ENCODE measurements at places on chromosomes 2 and 18. TPM values are rescaled to one million over a fixed set of nuclear protein-coding genes. Genes with fewer than 3 reads are reported as not detected.

B3GNT7 gene
- total RNA-seq: 17.5 TPM

IL1RL2 gene
- 1.3 TPM for total RNA-seq

GREB1L gene
- 20.0 TPM for total RNA-seq

SGPP2 gene
- total RNA-seq: 0.28 TPM

ABCG5 gene
- not detected for total RNA-seq

TRIP12 gene
- total RNA-seq: 160 TPM

ALMS1 gene
- 41.6 TPM for total RNA-seq

LIMS2 gene
- 246 TPM for total RNA-seq

GRCh38 chr2:117855886-117856285 is 41.4 kb downstream of the DDX18 start:
- no peak for DNase-seq
- H3K36me3 ChIP-seq: no peaks in the 10 kb centered on the region
- H3K4me1 ChIP-seq: no peaks in the 10 kb centered on the region
- H3K27ac ChIP-seq: no peak overlapping the region
- no peak overlapping the region for H3K4me3 ChIP-seq

- DNase-seq: no peak
- H3K36me3 ChIP-seq: no peaks in the 10 kb centered on the region
- no peak overlapping the region for H3K27ac ChIP-seq
- no peaks in the 10 kb centered on the region for H3K4me1 ChIP-seq
- no peaks in the 10 kb centered on the region for H3K27me3 ChIP-seq
These were observed 73.6 kb upstream of the RGPD5 start for GRCh38 chr2:109720380-109721106.

DNA sequence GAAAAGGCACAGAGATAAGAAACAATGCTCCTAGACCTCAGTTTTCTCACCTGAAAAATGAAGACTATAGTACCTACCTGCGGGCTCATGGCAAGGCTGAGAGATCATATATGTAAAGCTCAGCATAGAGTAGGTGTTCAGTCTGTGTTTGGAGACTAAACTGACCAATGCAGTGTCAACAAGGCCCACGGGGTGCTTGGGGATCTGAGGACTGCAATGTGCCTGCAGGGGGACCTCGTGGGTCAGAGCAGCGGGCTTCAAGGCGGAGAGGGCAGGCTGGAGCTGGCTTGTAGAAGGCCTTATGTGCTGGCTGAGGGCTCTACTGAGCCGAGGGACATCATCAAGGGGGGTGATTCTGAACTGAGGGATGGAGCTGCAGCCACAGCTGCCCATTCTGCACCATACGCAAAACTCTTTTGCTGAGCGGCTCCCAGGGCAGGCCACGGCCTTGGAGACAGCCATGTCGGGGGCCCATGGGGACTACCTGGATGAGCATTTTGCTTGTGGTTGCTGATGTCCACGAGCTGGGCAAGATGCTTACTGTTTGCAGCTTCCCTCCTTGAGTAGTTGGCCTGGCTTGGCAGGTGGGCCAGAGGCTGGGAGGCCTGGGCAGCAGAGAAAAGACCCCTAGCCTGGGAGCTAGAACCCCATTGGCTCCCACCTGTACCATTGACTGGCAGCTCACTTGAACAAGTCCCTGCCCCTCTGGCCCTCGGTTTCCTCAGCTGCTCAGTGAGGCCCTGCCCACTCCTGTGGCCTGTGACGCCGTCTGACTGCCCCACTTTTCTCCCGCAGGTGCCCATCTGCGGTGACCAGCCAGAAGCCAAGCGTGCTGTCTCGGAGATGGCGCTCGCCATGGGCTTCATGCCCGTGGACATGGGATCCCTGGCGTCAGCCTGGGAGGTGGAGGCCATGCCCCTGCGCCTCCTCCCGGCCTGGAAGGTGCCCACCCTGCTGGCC is 23.5 kb downstream of the STEAP3 start:
- H3K4me1 ChIP-seq: no peaks in the 10 kb centered on the region
- H3K4me3 ChIP-seq: no peak overlapping the region
- H3K27me3 ChIP-seq: no peaks in the 10 kb centered on the region
- no peaks in the 10 kb centered on the region for H3K36me3 ChIP-seq

- no peak overlapping the region for H3K27ac ChIP-seq
- H3K36me3 ChIP-seq: no peaks in the 10 kb centered on the region
- no peaks in the 10 kb centered on the region for H3K4me1 ChIP-seq
- no peak for DNase-seq
- no peak overlapping the region for H3K4me3 ChIP-seq
These were observed 40.6 kb upstream of the TMEM247 start for GRCh38 chr2:46438794-46439193.

- H3K4me1 ChIP-seq: no peaks in the 10 kb centered on the region
- H3K4me3 ChIP-seq: no peak overlapping the region
- no peaks in the 10 kb centered on the region for H3K27me3 ChIP-seq
- no peak overlapping the region for H3K27ac ChIP-seq
- H3K36me3 ChIP-seq: no peaks in the 10 kb centered on the region
These were observed 84.6 kb downstream of the TMEM163 start for GRCh38 chr2:134634054-134634753.

- DNase-seq: no peak
- H3K27me3 ChIP-seq: no peaks in the 10 kb centered on the region
- no peak overlapping the region for H3K27ac ChIP-seq
- H3K4me3 ChIP-seq: no peak overlapping the region
- H3K36me3 ChIP-seq: no peaks in the 10 kb centered on the region
- no peaks in the 10 kb centered on the region for H3K4me1 ChIP-seq
These were observed 505.4 kb upstream of the DDX18 start for GRCh38 chr2:117308861-117309770.

- no peaks in the 10 kb centered on the region for H3K36me3 ChIP-seq
- no peak overlapping the region for H3K4me3 ChIP-seq
These were observed 16.8 kb downstream of the RBM45 start for GRCh38 chr2:178128836-178129630.

GRCh38 chr2:34161549-34161948 is 562.5 kb upstream of the FAM98A start:
- no peak for DNase-seq
- no peaks in the 10 kb centered on the region for H3K27me3 ChIP-seq
- H3K27ac ChIP-seq: no peak overlapping the region
- no peaks in the 10 kb centered on the region for H3K36me3 ChIP-seq
- no peaks in the 10 kb centered on the region for H3K4me1 ChIP-seq

GRCh38 chr2:43397411-43397810 is 171.0 kb upstream of the ZFP36L2 start:
- no peak overlapping the region for H3K4me3 ChIP-seq
- peak overlapping the region; percentile 30 for H3K27ac ChIP-seq
- no peaks in the 10 kb centered on the region for H3K27me3 ChIP-seq
- no peaks in the 10 kb centered on the region for H3K36me3 ChIP-seq
- DNase-seq: no peak

GRCh38 chr2:95158441-95158840 is 1.2 kb downstream of the ZNF514 start:
- peak overlapping the region; percentile 85 for H3K4me3 ChIP-seq
- DNase-seq: no peak
- H3K4me1 ChIP-seq: peaks cover 8% of the 10 kb centered on the region
- peaks cover 19% of the 10 kb centered on the region for H3K36me3 ChIP-seq

DNA sequence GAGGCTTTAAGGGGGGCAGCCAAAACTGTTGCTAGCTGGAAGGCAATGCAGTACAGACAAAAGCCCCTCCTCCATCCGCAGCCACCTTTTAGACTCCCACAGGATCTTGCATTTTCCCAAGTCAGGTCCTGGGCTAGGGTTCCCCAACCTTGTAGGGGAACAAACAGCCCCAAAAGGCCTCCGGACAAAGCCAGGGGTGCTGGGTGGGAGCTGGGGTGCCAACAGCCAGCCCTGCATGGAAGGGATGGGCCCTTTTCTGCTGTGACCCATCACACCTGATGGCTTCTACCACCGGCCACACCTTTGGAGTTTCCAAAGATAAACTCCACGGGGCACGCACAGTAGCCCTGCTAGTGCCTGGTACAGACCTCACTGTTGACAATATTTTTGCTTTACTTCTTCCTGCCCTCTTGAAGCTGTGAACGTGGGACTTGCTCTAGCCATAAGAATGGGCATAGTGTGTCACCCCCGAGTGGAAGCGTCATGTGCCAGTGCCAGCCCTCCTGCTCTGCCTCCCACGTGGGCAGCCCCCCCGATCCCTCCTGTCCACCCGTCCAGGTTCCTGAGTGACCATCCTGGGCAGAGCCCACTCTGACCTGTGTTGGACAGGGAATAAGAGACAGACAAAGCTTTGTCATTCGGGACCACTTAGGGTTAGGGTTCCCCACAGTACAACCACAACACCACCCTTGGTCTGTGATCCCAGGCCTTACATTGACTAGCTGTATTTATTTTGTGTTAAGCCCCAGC is 18.8 kb downstream of the TUBB6 start:
- no peaks in the 10 kb centered on the region for H3K4me1 ChIP-seq
- no peak overlapping the region for H3K4me3 ChIP-seq
- peak overlapping the region; percentile 41 for H3K27ac ChIP-seq

GRCh38 chr2:3280197-3280596 is 97.4 kb downstream of the EIPR1 start:
- no peaks in the 10 kb centered on the region for H3K36me3 ChIP-seq
- no peaks in the 10 kb centered on the region for H3K27me3 ChIP-seq
- H3K4me3 ChIP-seq: no peak overlapping the region
- no peak for DNase-seq
- H3K27ac ChIP-seq: no peak overlapping the region

DNA sequence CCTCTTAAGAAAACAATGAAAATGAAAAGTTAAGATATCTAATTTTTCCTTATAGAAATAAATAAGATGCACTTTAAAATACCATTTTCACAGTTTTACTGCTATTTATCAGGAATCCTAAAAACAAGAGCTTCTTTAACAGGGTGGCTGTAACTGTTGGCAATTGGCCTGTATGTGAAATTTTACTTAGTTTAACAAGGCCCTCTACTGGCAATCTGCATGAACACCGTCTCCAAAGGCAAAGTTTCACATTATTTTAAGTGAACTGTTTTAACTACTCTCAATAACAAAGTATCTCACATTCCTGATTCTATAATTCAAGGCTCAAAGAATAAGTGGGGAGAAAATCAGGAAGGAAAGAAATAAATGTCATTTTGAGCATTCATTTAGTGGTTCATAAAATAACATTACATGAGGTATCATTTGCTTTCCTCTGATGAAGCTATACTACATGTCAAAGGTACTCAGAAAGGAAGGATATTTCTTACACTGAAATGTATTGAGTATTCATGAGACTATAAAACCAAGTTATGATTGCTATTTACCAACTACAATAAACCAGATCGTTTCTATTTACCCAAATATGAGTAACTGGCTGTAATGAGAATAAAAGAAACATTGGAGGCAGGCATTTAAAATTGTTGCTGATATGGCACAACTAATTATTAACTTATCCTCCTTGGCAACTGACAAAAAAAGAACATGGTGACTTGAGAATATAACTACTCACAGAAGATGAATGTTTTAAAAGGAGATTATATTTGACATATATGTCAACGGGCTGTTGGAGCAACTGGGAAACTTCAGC is 7.0 kb downstream of the NCKAP5 start:
- no peaks in the 10 kb centered on the region for H3K36me3 ChIP-seq
- no peak overlapping the region for H3K27ac ChIP-seq
- no peaks in the 10 kb centered on the region for H3K27me3 ChIP-seq
- no peaks in the 10 kb centered on the region for H3K4me1 ChIP-seq

- no peaks in the 10 kb centered on the region for H3K36me3 ChIP-seq
- no peak overlapping the region for H3K4me3 ChIP-seq
- H3K27ac ChIP-seq: peak overlapping the region; percentile 0
- no peak for DNase-seq
These were observed 200.0 kb downstream of the GLI2 start for GRCh38 chr2:120935339-120936313.

DNA sequence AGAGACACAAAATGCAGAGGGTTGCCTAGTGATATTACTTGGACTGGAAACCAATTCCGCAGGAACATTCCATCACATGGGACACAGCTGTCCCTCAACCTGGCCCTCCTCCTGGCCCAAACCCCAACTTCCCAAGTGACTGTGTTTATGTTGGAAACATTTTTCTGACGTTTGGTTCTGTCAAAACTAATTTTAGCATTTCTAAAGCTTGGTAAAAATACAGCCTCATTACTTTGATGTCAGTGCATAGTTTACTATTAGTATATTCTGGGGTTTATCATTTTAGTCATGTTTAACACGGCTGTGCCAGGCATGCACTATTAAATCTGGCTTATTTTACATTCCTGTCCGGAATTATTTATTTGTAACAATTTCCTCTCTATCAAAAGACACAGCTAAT is 69.9 kb downstream of the GLI2 start:
- no peaks in the 10 kb centered on the region for H3K27me3 ChIP-seq
- no peak overlapping the region for H3K4me3 ChIP-seq
- no peaks in the 10 kb centered on the region for H3K36me3 ChIP-seq
- peaks cover 58% of the 10 kb centered on the region for H3K4me1 ChIP-seq

DNA sequence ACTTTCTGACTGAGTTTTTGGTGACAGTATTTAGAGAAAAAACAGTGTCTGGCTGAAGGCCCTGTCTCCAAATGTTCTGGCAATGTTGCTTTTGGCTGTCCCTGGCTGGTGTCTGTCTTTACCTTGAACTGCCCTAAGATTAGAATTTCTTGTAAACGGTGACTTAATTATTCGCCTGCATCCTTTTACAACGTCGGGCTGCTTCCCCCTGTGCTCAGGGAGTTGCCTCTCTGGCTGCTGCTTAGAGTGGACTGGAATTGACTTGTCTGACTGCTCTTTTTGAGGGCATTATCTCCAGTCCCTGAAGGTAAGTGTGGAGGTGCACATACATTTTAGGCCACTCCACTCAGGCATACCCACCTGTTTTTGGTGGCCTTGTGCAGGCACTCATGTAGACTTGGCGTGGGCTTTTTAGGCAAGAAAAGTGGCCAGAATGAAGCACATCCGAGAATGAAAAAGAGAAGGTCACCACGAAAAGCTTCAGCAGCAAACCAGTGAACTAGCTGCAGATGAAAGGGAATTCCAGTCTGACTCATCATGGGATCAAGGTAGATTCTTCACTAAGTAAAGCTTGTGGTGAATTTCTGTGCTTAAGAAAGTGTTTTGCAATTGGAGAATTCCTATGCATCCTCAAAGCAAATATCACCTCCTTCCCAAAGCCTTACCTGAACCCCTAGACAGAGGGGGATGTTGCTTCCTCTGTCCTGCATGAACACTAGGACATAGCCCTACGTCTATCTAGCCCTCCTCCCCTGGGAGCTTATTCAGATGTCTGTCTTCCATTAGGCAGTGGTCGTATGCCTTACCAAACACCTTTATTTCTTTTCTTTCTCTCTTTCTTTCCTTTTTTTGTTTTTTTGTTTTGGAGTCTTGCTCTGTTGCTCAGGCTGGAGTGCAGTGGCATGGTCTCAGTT is 230.3 kb upstream of the TRIB2 start:
- DNase-seq: no peak
- peaks cover 37% of the 10 kb centered on the region for H3K4me1 ChIP-seq
- H3K27ac ChIP-seq: no peak overlapping the region

- no peak for DNase-seq
- no peaks in the 10 kb centered on the region for H3K27me3 ChIP-seq
- H3K36me3 ChIP-seq: no peaks in the 10 kb centered on the region
- peaks cover 39% of the 10 kb centered on the region for H3K4me1 ChIP-seq
- H3K27ac ChIP-seq: no peak overlapping the region
- H3K4me3 ChIP-seq: no peak overlapping the region
These were observed 38.6 kb upstream of the RASGRP3 start for GRCh38 chr2:33437815-33438214.

- no peak overlapping the region for H3K4me3 ChIP-seq
- no peak for DNase-seq
- H3K36me3 ChIP-seq: no peaks in the 10 kb centered on the region
- no peaks in the 10 kb centered on the region for H3K27me3 ChIP-seq
- H3K4me1 ChIP-seq: no peaks in the 10 kb centered on the region
- H3K27ac ChIP-seq: no peak overlapping the region
These were observed 470.8 kb downstream of the KCNJ3 start for GRCh38 chr2:155169317-155169716.

- peaks cover 67% of the 10 kb centered on the region for H3K36me3 ChIP-seq
- no peaks in the 10 kb centered on the region for H3K27me3 ChIP-seq
- no peak overlapping the region for H3K27ac ChIP-seq
- no peak overlapping the region for H3K4me3 ChIP-seq
- H3K4me1 ChIP-seq: no peaks in the 10 kb centered on the region
These were observed 37.6 kb downstream of the GPR45 start for GRCh38 chr2:105279126-105279525.

Data from thoracic aorta (tissue), 2 donors.